Karpas-422 (cell line): ENCODE measurements at places on chromosomes 4 and X.

DNA sequence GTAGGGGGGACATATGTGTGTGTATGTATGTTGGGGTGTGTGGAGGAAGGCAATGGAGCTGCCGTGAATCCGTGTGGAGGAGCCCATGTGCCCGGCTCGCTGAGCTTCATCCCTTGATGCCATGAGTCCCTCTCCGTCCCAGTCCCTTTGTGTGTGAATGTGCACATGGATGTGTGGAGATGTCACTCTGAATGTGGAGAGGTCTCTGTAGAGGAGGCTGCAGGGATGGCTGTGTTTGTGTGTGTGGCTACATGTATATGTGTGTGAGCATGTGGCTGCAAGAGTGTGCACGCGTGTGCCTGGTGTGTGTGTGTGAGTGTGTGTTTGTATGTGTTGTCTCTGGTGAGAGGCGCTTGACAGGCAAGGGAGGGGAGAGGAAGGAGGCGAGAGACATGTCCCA lies 1.3 kb downstream of the DLG3 start:
- peak; percentile 23 for DNase-seq

DNA sequence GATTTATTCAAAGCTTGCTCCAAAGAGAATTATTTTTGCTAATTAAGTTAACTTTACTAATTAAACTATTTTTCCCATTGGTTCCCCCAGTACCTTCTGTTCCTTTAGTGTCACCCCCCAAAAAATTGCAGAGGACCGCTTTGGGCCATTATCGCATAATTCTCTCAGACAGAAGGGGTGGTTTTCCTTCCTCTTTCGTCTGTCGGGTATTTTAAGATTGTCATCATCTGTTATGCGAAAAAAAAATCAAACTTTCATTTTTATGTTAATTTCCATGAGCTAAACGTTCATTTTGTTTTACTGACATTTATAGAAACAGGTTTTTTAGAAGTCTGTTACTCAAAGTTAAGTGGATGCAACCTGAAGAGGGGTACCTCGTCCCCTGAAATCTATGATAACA lies 76.2 kb upstream of the DDX3X start:
- DNase-seq: no peak

GRCh38 chr4:78923464-78924312 lies 15.6 kb downstream of the PAQR3 start:
- no peak for DNase-seq

DNA sequence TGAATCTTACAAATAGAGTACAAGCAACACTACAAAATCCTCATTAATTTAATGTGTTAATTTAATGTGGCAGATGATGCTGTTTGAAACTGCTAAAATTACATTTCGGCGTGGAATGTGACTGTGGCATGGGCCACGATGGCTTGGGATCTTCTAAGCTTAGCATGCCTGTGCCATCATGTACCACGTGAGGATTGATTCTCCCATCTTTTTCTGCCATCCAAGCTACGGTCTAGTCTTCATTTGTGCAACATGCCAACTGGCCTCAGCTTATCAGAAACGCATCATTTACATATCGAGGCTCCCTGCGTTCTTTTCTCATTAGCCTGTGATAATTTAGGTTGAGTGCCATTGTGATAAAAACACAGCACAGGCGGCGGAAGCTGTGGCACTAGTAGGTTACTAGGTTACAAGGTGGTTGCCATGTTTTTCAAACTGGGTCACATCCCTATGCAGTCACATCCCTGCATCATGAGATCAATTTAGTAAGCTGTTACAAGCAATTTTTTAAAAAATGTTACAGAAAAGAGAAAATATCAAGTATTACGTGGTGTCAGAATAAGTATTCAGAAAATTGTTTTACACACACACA lies 189.9 kb upstream of the RBPJ start:
- no peak for DNase-seq

GRCh38 chr4:85370400-85371032 lies 104.4 kb upstream of the ARHGAP24 start:
- peak; percentile 85 for DNase-seq

GRCh38 chr4:185096032-185096653 lies 46.9 kb upstream of the SLC25A4 start:
- peak; percentile 67 for DNase-seq

DNA sequence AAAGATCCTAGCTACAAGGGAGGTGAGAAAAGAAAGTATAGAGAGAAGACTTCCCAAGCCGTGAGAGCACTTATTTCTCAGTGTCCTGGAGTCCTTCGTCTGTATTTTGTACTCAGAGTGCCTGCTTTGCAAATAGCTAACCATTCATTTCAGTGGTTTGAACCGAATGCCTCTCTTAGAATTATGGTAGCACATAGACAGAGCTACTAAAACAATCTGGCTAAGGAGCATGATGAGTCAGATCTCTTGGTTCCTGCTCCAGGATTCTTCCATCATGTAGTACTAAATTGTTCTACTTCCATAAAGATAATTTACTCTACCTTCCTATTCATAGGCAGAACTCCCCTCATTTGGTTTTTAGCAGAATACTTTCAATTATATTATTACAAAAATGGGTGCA lies 946.6 kb downstream of the STIM2 start:
- DNase-seq: no peak

- DNase-seq: no peak
Measured at GRCh38 chrX:96224279-96224678, 460.4 kb upstream of the DIAPH2 start.

DNA sequence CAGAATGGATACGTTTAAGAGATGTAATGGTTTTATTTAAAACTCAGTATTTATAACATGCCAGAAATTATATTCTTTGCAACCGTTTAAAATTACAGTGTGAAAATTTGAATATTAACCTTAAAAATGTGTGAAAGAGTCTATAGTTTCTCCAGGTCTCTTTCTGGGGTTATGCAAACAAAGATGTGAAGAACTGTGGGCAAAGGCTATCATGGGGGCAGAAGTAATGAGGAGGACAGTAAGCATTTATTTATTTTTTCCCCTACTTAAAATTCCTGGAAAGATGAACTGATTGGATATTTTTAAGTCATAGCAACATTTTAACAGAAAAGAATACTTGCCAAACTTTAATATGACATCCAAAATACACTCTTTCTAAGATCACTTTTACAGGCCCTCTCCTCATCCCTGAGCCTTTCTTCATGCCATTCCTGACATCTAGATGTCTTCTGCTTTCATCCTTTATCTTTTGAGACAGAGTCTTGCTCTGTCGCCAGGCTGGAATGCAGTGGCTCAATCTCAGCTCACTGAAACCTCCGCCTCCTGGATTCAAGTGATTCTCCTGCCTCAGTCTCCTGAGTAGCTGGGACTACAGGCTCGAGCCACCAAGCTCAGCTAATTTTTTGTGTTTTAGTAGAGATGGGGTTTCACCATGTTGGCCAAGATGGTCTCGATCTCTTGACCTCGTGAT lies 46.1 kb downstream of the TMEM131L start:
- DNase-seq: no peak

- no peak for DNase-seq
Measured at GRCh38 chr4:6423575-6423974, 48.8 kb downstream of the PPP2R2C start.

- DNase-seq: no peak
Measured at GRCh38 chr4:101288365-101289145, 58.8 kb downstream of the PPP3CA start.

DNA sequence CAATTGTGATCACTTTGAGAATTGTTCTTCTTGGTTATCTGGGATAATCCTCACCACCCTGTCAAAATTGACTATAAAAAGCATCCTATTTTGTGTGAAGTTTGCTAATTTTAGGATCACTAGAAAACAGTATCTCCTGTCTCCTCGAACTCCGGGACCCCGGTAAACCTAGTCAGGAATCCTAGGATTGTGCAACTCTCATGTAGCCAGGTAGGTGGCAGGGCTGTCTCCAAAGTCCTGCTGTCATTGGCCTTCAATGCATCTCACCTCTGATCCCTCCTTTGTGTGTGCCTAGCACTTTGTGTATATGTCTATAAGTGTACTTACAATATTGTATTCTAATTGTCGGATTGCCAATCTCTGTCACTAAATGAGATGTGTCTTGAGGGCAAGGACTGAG lies 1564.8 kb downstream of the RPA4 start:
- DNase-seq: peak; percentile 40

DNA sequence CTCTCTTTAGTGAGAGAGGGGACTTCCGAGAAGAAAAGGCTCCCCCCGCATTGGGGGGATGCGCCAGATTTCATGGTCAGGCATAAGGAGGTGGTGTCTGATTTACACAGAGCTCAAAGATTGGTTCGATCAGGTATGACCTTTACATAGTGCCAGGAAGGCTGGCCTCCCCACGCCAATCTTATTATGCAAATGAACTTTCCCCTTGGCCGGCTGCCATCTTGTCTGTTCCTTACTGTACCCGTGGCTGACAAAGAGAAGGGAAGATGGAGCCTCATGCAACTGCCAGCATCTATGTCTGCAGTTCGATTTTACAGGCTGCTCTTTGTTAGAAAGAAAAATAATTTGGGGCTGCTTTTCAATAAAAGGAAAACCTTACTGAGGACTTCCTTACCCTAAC lies 197.2 kb downstream of the GPM6A start:
- no peak for DNase-seq

DNA sequence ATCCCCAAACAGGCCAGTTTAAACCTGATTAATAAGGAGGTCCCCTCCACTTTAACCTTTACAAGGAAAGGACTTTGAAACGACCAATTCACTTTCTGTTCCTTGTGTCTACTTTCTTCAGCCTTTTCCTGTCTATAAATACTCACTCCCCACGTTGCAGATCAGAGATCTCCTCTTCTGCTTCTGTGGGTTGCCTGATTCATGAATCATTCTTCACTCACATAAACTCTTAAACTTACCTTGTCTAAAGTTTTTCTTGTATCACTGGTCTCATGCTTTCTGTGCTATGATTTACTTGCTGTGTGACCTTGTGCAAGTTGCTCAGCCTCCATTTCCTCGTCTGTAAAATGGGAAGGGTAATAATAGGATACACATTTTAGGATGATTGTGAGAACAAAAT lies 236.1 kb downstream of the QDPR start:
- peak; percentile 25 for DNase-seq

GRCh38 chrX:20361890-20362262 lies 95.2 kb upstream of the RPS6KA3 start:
- DNase-seq: no peak

GRCh38 chrX:69037786-69038185 lies 127.5 kb downstream of the PJA1 start:
- DNase-seq: no peak
